ENCODE measurements at places on chromosomes 3 and 15. TPM values are rescaled to one million over a fixed set of nuclear protein-coding genes. Genes with fewer than 3 reads are reported as not detected.

DNA sequence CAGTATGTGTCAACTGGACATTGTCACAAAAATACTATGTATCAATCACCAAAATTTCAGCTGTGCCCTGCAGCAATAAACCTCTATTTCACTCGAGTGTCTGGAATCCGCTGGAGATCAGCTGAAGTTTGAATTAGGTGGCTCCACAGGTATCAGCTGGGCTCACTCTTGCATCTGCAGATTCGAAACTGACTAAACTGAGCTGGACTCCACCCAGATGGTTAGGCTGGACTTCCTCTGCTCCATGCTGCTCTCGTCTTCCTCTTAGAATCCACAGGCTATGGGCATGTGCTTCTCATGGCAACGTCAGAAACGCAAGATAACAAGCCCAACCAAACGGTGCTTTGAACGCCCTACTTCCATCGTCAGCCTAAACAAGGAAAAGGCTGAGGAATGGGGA, 565.3 kb upstream of the ROBO2 start:
- no peak overlapping the region for H3K4me3 ChIP-seq
- no peaks in the 10 kb centered on the region for H3K36me3 ChIP-seq
- H3K4me1 ChIP-seq: no peaks in the 10 kb centered on the region
- H3K27ac ChIP-seq: no peak overlapping the region

DNA sequence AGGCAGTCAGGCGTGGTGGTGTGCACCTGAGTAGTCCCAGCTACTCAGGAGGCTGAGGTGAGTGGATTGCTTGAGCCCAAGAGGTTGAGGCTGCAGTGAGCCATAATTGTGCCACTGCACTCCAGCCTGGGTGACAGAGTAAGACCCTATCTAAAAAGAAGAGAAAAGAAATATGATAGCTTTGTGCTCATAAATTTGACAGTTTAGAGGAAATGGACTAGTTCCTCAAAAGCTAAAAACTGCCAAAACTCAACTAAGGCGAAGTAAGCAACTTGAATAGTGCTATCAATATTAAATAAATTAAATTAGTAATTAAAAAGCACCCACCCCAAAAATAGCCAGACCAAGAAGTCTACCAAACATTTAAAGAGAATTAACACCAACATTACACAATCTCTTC, 24.5 kb upstream of the SLC15A2 start:
- H3K27me3 ChIP-seq: no peaks in the 10 kb centered on the region
- no peaks in the 10 kb centered on the region for H3K36me3 ChIP-seq
- no peak for DNase-seq
- no peak overlapping the region for H3K27ac ChIP-seq

DNA sequence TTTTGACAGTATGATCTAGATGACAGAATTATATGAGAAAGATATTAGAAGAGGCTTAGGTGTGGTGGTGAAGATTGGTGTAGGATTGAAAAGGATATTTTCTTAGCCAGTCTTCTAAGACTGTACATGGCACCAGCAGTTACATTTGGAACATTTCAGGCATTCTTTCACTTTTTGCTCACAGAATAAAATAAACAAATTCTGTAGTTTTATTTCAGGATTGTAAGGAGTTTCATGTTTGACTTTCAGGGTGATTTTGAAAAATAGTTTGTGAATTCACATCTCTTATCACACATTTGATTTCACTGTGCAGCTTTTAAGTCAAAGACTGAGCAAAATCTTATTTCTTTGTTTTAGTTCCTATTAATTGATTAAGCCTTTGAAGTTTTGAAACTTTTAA, 27.1 kb downstream of the DNAJC13 start:
- no peak for DNase-seq
- H3K27me3 ChIP-seq: no peaks in the 10 kb centered on the region
- no peak overlapping the region for H3K4me3 ChIP-seq

HTD2 gene
- total RNA-seq: 12.3 TPM

- H3K4me3 ChIP-seq: no peak overlapping the region
- H3K27ac ChIP-seq: no peak overlapping the region
- no peaks in the 10 kb centered on the region for H3K27me3 ChIP-seq
- H3K36me3 ChIP-seq: no peaks in the 10 kb centered on the region
- H3K4me1 ChIP-seq: peaks cover 9% of the 10 kb centered on the region
Measured at GRCh38 chr15:71444032-71444810, 328.9 kb downstream of the THSD4 start.
